ENCODE measurements at places on chromosomes 7 and 10.

- DNase-seq, result peak; percentile 27
Observed at GRCh38 chr10:28954211-28954610, 276.9 kb downstream of the BAMBI start.

GRCh38 chr7:140267381-140268226, 90.8 kb upstream of the KDM7A start:
- no peak for DNase-seq

DNA sequence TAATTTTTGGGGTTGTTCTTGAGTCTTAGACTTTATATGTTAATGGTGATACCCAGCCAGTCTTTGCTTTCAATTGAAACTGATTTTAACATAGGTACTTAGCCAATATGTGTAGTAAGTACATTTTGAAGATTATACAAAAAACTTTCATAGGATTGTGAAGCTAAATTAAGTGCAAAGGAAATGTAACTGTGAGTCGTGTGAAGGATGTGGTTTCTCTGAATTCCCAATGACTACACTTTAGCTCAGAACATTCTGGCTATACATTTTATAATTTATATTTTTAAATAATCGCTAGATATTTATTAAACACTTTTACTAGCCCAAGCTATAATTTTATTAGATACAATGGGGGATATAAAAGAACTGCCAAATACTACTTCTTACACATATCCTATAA, 359.3 kb downstream of the PCLO start:
- no peak for DNase-seq

- no peak for DNase-seq
Observed at GRCh38 chr10:30756151-30756550, 126.6 kb upstream of the LYZL2 start.

GRCh38 chr10:77036993-77037734, 600.4 kb downstream of the KCNMA1 start:
- DNase-seq, result peak; percentile 39

DNA sequence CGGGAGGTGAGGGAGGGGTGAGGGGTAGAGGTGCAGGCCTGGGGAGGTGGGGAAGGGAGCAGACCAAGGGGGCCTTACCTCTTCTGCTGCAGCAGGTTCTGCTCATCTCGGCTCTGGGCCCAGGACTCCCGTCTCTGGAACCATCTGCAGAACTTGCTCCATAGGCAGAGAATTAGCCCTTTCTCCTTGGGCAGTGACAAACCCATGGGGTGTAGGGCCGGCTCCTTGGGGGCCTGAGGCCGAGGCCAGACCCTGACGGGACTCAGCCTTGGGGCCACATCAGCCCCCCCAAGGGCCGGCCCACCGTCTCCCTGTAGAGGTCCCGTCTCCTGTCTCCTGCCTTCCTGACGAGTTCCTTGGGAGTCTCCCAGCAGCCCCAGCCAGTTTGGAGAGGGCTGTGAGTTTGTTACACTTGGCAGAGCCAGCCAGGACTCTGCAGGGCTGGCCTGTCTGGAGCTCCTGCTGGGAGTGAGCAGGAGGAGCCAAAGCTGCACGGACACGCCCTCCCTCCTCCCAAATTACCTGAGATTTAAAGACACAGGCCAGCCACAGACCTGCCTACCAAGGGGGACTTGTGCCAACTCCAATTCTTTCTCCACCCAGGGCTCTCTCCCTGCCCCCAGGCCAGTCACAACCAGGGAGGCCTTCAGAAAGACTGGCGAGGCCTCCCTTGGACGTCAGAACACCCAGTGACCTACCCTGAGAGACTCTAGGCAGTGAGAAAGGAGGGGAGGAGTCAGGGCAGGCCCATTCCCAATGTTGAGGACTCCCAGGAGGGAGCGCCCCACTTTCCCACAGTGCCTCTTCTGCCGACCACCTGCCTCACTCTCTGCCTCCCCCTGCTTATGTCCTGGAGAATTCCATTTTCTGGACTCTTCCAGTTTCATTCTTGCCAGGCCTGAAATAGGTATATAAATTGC, at the start of gene TRPV6:
TRPV6 (minus strand) TSS at position 435 of the 920 bp plus-strand sequence.
- DNase-seq, result peak; percentile 34

GRCh38 chr10:22271786-22272185, 44.4 kb upstream of the COMMD3 start:
- DNase-seq, result no peak

GRCh38 chr10:12549297-12549696, 199.9 kb downstream of the CAMK1D start:
- no peak for DNase-seq

DNA sequence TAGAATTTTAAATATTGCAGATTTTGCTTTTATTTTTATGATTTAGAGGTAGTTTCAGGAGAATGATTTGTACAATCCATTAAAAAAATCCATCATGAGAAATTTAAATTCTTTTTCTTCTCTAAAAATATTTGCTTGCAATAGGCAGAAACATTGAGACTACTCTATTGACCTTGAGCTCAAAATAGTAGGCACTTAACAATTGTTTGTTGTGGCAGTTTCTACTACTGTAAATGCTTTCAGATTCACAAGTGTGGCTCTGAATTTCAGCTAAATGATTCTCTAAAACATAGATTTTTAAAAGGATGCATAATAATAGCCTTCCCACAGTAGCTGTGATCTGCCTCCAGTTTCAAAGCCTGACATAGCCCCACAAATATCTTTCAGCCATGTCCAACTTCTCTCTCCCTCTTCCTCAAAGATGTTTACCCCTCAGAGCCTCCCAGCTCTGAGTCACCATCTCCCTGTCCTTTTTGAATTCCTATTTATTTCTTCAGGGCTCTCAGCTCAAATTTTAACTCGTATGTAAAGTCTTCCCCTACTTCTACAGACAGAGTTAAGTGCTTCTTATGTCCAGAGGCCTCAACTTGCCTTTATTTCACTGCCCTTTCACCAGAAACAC, 160.5 kb downstream of the AOAH start:
- DNase-seq, result no peak

DNA sequence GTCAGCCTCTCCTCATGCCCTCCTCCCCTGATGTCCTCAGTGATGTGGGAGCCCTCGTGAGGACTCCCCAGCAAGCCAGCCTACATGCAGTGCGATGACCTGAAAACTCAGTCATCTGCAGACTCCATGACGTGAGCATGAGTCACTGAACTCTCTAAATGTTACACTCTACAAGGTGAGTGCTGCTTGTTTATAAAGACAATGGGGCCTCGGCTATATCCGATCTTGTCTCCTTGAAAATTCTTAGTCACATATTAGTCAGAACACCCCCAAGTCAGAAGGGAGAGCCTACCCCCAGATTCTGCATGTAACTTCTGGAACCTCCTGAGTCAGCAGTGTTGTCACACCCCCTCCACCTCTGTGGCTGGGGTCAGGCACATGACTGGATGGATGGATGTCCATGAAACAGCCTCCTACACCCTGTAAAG, 673.8 kb downstream of the INHBA start:
- peak; percentile 42 for DNase-seq

DNA sequence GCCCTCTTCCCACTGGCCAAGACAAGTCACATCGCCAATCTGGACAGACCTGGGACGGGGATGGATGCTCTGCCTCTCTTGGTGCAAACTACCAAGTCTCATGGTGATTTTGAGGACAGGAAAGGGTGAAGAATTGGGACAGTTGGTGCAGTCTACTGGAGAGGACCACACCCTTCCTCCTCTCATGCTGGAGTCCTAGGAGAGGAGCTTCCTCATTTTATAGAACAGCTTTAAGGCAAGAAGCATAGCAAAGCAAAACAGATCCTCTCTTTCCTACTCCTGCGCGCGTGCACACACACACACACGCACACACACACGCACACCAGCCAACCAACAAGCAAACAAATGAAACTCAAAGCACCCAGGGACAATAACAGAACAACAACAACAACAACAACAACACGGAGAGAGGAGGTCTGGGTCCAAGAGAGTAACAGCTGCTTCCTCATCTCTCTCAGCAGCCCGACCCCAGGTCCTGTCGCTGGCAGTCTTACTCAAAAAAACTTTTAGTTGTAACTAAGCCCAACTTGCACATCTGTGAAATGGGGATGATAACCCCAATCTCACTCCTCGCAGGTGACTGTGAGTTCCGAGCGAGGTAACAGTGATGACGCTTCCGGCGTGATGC, 83.4 kb downstream of the TMEM178B start:
- no peak for DNase-seq

DNA sequence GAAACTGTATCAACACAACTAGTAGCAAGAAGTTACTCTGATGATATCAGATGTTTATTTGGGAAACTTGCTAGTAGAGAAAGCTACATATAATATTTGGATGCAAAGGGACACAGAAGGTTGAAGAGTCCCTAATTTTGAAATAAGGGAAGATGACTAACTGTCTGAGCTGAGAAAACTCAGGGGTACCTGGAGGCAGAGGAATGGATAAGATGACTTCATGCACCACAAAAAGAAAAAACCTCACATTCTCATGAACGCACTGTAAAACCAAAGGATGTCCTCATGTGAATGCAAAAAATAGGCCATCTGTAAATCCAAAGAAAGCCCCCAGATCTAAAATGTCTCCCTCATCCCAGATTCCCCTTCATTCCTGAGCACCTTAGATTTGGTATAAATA, 29.3 kb downstream of the PRSS2 start:
- DNase-seq, result no peak

DNA sequence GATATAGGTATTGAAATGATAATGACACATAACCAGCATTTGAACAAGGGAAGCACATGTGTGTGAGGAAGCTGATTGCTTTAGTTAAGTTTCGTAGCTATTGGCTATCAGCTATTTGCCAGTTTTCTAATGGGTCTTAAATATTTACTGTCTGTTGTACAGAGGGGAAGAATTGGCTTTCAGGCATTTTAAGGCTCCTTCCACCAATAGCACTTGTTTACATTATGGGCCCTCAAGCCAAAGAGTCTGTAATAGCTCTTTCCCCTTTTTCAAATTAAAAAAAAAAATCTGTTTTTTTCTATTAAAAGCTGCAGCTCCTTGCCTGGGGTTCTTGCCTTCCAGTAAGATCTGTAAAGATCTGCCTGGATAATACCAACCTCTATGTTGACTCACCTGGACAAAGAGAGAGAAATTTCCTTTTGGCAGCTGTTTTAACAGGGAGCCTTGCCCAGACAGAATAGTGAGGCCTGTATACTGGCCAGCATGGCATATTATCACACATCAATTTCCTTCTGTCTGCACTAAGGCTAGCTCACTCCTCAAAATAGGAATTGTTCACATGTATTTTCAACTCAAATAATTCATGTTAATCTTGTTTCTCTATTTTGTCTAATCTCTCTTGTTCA, 104.7 kb upstream of the LRGUK start:
- DNase-seq, result no peak

- DNase-seq, result no peak
Observed at GRCh38 chr10:17460756-17461155, 6.4 kb upstream of the ST8SIA6 start.

- no peak for DNase-seq
Observed at GRCh38 chr7:16711730-16712129, 41.8 kb upstream of the TSPAN13 start.

DNA sequence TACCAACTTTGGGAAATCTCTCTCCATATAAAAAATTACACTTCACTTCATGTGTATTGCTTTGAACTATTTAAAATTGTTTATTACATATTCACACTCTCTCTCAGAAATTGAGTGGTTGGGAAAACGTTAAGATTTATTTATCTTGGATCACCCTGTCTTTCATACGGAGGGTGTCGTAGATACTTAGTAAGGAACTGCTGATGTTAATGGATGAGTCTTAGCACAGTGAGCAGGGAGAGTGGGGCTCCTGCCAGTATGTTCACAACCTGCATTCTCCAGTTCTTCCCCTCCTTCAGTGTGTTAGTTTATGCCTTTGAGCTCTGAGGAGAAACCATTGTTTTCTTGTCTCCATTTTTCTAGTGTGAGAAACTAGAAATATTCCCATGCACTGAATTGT, 67.1 kb downstream of the CDK14 start:
- DNase-seq, result no peak

- DNase-seq, result peak; percentile 14
Observed at GRCh38 chr10:132245056-132245455, 58.3 kb downstream of the DPYSL4 start.

GRCh38 chr7:47291461-47292081, 290.3 kb downstream of the TNS3 start:
- DNase-seq, result no peak

DNA sequence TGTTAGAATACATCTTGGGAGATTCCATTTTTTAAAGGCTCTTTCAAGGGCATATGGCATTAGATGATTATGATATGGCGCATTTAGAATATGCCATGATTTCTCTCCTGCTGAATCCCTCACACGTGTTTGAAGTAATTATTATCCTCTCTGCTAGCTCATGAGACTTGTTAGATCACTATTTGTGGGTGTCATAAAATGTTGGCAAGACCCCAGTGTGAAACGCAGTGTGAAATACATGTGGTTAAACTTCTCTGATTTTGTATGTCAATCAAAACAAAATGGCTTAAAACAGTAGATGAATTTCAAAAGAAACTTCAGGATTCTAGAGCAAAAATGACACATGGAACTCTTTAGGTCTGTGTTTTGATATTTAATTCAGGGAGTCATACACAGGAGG, 560.8 kb downstream of the AUTS2 start:
- DNase-seq, result no peak
